Right renal cortex interstitium (tissue), 3 donors: ENCODE measurements at places on chromosomes 16 and 17. TPM values are rescaled to one million over a fixed set of nuclear protein-coding genes. Genes with fewer than 3 reads are reported as not detected.

DNA sequence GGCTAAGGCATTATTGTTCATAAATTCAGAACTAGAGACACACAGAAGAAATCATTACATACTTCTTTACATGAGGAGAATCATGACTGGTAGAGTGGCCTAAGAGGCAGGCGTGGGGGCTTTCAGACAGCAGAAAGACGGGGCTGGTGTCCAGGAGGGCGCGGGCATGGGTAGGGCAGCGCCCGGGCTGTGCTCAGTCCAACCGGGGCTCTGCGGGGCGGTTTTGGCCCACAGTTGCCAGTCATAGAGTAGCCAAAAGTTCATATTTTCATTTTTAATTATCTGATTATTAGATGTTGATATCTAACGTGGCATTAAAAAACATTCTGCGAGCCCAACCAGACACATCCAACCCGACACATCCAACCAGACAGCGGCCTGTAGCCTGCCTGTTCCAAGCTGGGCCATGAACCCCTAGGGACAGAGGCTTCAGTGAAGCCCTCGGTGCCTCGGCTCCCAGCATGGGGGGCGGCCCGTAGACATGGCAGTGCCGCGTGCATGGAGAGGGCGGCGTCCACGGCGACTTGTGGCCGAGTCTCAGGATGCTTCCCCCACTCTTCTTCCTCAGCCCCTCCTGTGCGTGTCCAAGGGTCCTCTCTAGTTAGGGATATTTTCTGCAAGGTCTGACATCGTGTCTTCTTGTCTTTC, 162.4 kb upstream of the CHMP6 start:
- no peak for DNase-seq

Gene TNFAIP1
- polyA plus RNA-seq = 43.1 TPM

DNA sequence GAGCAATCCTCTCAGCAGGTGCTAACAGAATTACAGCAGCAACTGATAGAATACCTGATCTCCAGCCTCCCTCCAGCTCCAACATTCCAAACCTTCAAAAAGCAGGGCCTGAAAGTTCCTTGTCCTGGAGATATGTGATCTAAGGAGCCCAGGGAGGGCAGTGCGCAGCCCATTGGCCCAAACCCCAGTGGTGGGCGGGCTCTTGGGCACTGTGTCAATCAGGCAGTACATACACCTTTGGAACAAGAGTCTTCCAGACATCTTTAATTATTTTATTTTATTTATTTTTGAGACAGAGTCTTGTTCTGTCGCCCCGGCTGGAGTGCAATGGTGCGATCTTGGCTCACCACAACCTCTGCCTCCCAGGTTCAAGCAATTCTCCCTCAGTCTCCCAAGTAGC, 24.2 kb downstream of the SLC12A3 start:
- no peak for DNase-seq

GRCh38 chr16:85350973-85351372, 238.7 kb upstream of the CIBAR2 start:
- DNase-seq = no peak

DNA sequence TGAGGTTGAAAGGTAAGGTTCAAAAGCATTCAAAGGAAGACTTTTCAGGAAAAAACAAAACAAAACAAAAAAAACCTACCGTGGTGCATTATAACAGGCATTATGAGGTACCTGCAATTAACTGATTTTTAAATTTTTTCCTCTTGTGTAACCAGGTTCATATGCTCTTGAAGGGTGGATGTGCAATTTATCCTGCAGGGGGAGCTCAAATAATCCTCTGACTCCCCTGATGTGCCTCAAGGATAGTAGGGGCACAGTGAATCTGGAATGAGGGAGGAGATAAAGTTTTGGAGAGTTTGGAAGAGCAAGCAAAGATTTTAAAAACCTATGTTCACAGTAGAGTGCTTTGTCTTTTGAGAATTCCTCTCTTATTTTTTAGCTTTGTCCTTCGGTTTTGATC, 1349.4 kb downstream of the CDH8 start:
- no peak for DNase-seq

Gene TEDC2
- 9.3 TPM for polyA plus RNA-seq

DNA sequence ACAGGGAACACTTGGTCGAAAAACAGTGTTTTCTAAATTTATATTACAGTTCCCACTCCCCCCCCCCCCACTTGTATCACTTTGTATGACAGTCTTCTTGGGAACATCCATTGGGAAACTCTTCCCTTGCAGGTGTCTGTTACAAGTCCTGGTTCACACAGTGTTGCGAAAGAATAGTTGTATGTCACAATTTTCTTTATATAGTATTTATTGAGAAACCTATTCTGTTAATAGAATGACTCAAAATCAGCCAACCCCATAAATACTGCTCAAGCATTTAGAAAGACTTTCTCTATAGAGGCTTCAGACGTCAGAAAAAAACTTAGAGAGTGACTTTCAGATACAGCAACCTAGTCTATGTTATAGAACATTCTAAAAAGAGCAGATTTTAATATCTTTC, 414.4 kb downstream of the WWOX start:
- no peak for DNase-seq

DNA sequence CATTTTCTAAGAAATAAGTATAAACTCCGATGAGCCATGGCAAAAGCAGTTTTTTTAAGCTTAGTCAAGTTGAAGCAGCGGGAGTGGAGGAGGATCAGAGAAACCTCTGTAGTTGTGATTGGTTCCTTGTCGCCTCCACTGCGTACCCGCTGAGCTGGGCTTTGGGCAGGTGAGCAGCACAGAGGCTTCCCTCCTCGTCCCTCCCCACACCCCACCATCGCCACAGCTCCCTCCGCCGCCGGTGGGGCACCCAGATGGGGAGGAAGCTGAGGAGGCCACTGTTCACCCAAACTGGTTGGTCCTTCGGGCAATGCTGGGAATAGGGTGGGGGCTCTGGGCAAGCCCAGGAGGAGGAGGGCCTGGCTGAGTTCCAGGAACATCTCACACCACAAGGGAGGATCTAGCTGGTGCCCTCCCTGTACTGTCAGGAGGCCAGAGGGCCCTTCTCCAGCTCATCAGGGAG, 5.2 kb upstream of the MRPL38 start:
- no peak for DNase-seq
